AG09319 (cell line): ENCODE measurements at places on chromosomes 2 and 18.

GRCh38 chr18:37385846-37386778, 179.5 kb downstream of the CELF4 start:
- DNase-seq = no peak

DNA sequence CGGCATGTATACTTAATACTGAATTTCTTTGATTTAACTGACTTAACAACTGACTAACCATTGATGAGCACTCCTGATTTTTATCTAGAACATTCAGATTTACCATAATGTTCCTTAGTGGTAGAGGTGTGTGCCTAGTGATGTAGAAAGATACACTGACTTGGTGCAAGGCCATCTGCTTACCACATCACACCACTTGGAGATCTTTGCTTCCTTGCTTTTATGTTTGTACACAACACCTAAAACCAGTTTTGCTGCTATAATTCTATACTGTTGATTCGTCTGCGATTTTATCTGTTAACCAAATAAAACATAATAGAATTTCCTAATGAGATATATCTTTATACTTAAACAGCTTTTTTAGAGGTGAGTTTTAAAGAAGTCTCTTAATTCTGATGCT, 3.9 kb upstream of the FARP2 start:
- DNase-seq = no peak

- DNase-seq = no peak
Measured at GRCh38 chr2:134866498-134867099, 28.2 kb downstream of the ACMSD start.

DNA sequence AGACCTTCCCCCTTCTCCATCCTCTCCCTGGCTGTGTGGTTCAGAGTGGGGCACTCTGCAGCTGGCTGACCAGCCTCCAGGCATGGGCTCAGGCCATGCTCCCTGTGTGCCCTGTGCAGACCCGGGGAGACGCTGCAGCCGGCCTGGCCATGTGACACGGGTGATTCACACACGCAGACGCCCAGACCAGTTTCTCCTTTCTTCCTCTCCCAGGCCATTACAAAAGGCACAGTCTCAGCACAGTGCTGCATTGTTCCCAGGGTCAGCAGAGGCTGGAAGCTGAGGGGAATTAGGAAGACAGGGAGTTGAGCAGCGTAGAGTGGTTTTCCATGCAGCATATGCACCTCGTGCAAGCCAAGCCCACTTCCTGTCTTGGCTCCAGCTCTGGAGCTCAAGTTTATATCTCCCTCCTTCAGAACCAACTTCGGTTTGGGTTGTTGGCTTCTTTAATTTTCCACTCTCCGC, 288.5 kb downstream of the TNS1 start:
- DNase-seq = no peak

GRCh38 chr2:48527226-48527885, 2.6 kb upstream of the STON1 start:
- no peak for DNase-seq

DNA sequence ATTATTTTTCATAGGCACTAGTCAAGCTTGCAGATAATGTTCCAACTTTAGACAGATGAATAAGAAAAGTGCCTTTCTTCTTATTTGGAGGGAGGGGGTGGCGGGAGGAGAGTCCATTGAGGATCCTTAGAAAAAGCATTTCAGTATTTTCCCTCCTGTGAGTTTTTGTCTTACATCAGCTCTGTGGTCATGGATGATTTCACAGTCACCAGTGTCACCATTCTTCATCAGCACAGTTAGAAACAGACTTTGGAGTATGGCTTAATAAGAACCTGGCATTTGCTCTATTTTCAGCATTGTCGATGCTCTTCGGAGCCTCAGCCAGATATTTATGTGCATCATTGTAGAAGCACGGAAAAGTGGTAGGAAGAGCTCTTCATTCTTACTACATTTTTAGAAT, 70.1 kb downstream of the SLC39A10 start:
- no peak for DNase-seq

GRCh38 chr2:124269348-124269747, 244.3 kb downstream of the CNTNAP5 start:
- DNase-seq = no peak

DNA sequence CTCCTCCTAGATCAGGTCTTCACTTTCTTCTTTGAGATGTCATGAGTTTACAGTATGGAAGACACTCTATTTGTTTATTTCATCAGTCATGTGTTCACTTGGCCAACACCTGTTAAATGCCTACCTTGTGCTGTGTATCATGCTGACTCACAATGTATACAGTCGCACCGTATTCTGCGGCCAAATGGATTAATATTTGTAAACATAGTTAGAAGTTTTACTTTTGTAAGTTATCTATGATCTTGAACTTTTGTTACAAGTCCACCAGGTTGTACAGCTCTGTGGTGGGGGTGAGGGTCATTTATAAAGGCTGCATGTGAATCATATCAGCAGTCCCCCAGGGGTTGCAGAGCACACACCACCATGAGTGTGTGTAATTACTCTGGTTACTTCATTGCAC, 408.7 kb upstream of the NRP2 start:
- DNase-seq = no peak

GRCh38 chr2:1910021-1910420, 165.7 kb upstream of the PXDN start:
- DNase-seq = no peak

GRCh38 chr2:206004004-206004693, 81.8 kb downstream of the INO80D start:
- no peak for DNase-seq

GRCh38 chr2:22497064-22497463, 887.9 kb upstream of the KLHL29 start:
- DNase-seq = no peak

DNA sequence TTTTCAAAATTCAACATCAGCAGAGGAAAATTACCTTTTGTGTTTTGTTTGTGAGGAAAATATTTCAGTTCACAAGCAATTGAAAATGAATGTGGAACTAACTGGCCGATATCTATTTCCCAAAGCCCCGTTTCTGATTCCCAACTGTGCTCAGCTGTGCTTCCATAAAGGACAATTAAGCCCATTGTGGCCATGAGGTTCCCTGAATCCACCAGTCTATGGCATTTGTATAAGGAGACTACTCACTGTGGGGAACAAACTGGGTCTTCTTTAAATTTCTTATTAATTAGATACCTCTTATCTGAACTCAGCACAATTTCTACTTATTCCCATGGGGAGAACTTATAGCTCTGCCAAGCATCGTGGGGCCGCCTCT, 31.4 kb upstream of the AGAP1 start:
- DNase-seq = no peak

GRCh38 chr2:125397535-125398251, 1258.3 kb upstream of the GYPC start:
- DNase-seq = no peak

- DNase-seq = no peak
Measured at GRCh38 chr2:207467716-207468347, 61.9 kb upstream of the CREB1 start.

DNA sequence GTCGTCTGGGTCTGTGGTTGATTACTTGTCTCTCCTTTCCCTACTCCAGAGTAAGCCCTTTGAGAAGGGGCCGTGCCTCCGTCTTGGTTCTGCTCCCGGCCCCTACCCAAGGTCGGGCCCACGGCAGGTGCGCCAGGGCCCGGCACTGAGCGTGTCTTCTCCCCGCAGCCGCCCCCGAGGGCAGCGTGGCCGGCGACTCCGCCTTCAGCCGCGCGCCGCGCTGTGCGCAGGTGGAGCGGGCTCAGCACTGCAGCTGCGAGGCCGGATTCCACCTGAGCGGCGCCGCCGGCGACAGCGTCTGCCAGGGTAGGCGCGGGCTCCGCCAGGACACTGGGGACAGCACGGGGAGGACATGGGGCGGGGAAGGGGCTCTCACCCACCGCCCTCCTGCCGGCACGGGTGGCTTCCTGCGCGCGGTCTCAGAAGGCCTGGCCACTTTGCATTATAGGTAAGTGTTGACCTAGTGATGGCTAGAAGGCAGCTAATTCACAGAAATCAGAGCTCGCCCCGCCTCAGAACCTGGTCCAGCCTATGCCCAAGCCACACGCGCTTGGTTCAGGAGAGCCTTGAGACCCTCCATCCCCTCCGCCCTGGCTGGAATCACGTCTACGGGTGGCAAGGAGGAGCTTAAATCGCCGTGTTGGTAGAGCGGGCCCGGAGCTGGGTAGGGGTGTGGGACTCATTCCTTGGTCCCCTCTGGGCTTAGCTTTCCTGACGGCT, 43.5 kb downstream of the FBLN7 start:
- DNase-seq = no peak

- DNase-seq = no peak
Measured at GRCh38 chr18:36688020-36688965, 140.5 kb downstream of the TPGS2 start.

DNA sequence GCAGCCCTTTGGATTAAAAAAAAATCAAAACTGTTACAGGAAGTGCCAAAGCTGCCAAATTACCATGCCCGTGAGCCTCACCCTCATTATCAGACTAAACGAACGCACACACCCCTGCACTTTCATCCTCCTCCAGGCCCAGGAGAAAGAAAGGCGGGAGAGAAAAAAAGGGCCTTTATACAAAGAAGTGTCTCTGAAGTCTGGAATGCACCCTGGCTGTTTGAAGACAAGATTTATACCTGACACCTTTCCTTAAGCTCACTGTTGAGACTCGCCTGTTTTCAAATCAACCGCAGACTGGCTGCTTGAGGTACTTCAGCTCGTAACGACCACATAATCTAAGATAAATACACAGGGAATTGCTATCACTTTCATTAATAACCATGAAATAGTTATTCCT, 31.0 kb downstream of the EDAR start:
- DNase-seq = no peak

- no peak for DNase-seq
Measured at GRCh38 chr2:241132538-241133435, 16.5 kb downstream of the PASK start.

GRCh38 chr2:3596901-3597417, 2.0 kb downstream of the COLEC11 start:
- DNase-seq = no peak

DNA sequence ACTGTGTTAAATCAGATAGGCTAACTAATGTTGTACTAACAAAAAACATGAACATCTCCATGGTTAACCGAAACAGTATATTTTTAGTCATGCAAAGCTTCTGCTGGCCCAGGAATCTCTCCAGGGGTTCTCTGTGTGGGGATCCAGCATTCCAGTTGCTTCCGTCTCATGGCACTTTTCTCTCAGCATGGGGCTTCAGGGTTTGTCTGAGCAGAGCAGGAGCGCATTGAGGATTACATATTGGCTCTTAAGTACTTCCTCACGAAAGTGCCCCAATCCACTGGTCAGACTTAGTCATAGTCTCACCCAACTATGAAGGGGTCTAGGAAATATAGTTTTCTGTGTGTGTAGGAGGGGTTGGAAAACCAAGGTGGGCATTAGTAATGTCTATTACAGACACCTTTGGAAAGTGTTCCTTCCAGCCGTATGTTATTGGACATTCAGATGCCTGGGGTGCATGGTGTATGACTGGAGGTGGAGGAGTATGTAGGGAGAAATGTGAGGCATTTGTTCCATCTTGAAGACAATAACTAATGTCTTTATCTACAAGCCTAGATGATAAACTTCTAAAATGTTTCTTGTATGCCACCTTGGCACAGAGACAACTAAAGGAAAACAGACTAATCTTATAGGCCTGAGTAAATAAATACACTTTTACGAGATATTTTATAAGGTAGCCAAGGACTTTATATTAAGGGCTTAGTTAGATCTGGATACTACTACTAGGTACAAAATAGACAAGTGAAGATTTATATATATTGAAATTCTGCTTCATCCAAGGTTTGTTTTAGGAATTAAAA, 123.8 kb upstream of the ZEB2 start:
- DNase-seq = no peak

GRCh38 chr2:110946902-110947301, 173.8 kb upstream of the BCL2L11 start:
- DNase-seq = no peak

DNA sequence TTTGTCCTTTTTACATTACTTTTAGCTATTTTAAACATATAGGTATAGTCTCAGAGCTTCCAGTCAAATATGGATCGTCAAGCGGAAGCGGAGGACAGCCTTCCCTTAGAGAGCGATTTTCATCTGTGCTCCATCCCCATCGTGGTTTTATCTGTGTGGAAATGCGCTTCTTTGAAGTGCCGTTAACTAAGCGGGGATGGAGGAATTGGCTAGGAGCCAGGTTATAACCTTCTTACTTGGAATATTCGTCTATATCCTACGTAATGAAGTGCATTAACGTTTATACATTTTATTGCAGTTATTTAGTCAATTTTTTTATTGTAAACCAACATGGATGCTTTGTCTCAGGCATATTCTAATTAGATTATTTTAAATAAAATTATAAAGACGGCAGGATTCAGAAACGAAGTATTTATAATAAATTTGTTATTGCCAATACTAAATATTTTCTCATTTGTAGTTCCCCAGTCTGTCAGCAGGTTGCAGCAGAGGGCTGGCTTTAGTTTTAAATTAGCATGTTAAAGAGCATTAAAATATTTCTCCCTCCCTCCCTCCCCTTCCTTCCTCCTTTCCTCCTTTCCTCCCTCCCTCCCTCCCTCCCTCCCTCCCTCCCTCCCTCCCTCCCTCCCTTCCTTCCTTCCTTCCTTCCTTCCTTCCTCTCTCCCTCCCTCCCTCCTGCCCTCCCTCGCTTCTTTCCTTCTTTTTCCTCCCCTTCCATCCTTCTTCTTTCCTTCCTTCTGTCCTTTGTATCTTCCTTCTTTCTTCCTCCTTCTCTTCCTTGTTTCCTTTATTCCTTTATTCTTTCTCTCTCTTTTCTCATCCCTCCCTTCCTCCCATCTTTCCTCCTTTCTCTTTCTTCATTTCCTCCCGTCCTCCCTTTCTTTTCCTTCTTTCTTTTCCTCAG, 80.6 kb upstream of the DOCK10 start:
- DNase-seq = no peak

GRCh38 chr2:220783671-220784070, 788.4 kb downstream of the EPHA4 start:
- no peak for DNase-seq

- no peak for DNase-seq
Measured at GRCh38 chr2:190408538-190409271, 550 bp downstream of the MFSD6 start.

GRCh38 chr2:15964936-15965563, 24.7 kb downstream of the MYCN start:
- DNase-seq = no peak

DNA sequence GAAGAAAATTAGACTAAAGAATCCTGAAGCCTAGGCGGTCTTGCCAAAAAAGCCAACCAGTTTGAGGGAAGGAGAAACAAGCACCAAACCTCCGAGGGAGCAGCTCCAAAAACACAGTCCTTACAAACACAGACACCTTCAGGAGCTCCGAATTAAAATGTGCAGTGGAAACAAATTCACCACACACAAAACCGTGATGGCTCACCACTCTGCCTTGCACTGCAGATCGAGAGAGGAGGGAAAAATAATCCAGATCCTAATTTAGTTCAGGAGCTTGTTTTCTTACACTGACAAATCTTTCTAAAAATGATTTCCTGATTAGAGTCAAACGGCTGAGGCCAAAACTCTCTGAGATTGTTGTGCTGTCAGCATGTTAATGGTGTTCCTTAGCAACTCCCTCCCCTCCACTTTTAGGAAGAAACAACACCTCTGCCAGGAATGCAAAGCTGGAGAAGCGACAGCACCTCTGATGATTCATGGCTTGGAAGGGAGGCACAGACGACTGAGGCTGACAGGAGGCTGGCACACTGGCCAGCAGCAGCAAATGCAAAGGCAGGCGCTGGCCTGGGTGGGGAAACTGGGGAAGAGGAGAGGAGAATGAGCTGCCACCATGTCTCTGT, 249.4 kb upstream of the KLHL29 start:
- DNase-seq = no peak

- no peak for DNase-seq
Measured at GRCh38 chr2:194116861-194117260, 1540.2 kb upstream of the SLC39A10 start.
